ENCODE measurements at places on chromosomes 13 and 19. TPM values are rescaled to one million over a fixed set of nuclear protein-coding genes. Genes with fewer than 3 reads are reported as not detected.

The CGB3 gene
- polyA plus RNA-seq: not detected

The CEACAM3 gene
- polyA plus RNA-seq: 0.12 TPM

The GPR183 gene
- 9.3 TPM for polyA plus RNA-seq

The UGGT2 gene
- 50.0 TPM for polyA plus RNA-seq

The SRRM5 gene
- 2.4 TPM for polyA plus RNA-seq

The CYP4F11 gene
- polyA plus RNA-seq: not detected

The C13orf46 gene
- 0.27 TPM for polyA plus RNA-seq

The C1QTNF9B gene
- 1.3 TPM for polyA plus RNA-seq

The ERFL gene
- not detected for polyA plus RNA-seq

The SPRED3 gene
- 0.45 TPM for polyA plus RNA-seq

The LRRC25 gene
- 1.8 TPM for polyA plus RNA-seq

The LILRA6 gene
- 0.54 TPM for polyA plus RNA-seq

The RNF113B gene
- 0.18 TPM for polyA plus RNA-seq

The NKPD1 gene
- 0.15 TPM for polyA plus RNA-seq

The MYH14 gene
- polyA plus RNA-seq: 69.2 TPM

The ZNF792 gene
- polyA plus RNA-seq: 8.0 TPM

The P2RY11 gene
- 11.1 TPM for polyA plus RNA-seq

The DACH1 gene
- 46.1 TPM for polyA plus RNA-seq

The C13orf42 gene
- 0.19 TPM for polyA plus RNA-seq

The ZNF486 gene
- 24.8 TPM for polyA plus RNA-seq

The ZNF600 gene
- polyA plus RNA-seq: 14.2 TPM

The THSD8 gene
- polyA plus RNA-seq: 5.8 TPM

The SLC8A2 gene
- 0.22 TPM for polyA plus RNA-seq

The PPP6R1 gene
- polyA plus RNA-seq: 42.3 TPM

The ZNF763 gene
- 7.7 TPM for polyA plus RNA-seq

The NUFIP1 gene
- polyA plus RNA-seq: 11.8 TPM

The ZNF681 gene
- 7.9 TPM for polyA plus RNA-seq

The IZUMO2 gene
- polyA plus RNA-seq: 1.6 TPM

The SIAH3 gene
- polyA plus RNA-seq: 0.14 TPM

The FGF22 gene
- polyA plus RNA-seq: 0.48 TPM

The FUT3 gene
- polyA plus RNA-seq: 0.37 TPM
